ENCODE measurements at places on chromosomes 1 and 21.

- no peak for DNase-seq
Measured at GRCh38 chr1:29383746-29384371, 147.5 kb downstream of the PTPRU start.

DNA sequence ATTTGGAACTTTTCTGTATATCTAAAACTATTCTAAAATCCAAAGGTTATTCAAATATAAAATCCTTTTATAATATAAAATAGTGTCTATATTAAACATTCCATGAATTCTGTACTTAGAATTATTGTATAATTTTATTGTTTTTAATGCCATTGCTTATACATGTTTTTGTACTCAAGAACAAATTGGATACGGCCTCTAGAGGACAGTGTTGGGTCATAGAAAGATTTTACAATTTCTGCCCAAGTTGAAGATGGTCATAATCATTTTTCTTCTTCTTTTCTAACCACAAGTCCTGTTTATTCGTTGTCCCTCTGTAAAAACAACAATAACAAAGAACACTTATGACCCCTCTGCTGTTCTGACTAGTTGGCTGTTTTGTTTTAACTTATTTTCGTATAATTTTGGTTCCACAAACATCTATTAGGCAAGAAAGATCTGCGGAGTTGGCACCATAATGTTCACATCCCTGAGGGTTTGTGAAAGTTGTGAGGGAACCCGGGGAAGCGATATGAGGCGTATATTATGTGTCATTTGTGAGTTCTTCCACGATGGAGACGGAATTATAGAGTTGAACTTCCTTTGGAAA lies 75.7 kb upstream of the KIF26B start:
- no peak for DNase-seq

GRCh38 chr1:44909901-44910544 lies 67.0 kb upstream of the PTCH2 start:
- no peak for DNase-seq

GRCh38 chr1:167057241-167057688 lies 32.9 kb downstream of the GPA33 start:
- no peak for DNase-seq

- no peak for DNase-seq
Measured at GRCh38 chr1:236289492-236290131, 7.9 kb upstream of the ERO1B start.

DNA sequence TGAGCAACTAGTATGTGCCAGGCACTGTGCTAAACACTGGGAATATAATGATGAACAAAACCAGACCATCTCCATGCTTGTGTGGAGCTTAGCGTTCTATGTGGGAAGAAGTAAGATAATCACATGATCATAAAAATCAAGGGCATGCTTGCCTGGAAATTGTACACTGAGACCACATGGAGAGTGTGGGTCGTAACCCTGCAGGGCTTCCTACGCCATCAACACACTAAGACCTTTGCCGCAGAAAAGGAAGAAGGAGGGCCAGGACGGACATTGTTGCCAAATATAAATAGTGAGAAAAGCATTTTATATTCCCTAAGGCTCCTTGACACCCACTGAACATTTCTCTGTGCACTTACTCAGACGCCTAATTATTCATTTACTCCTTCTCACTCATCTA lies 388.1 kb upstream of the VAMP3 start:
- DNase-seq: no peak

- no peak for DNase-seq
Measured at GRCh38 chr1:63921359-63921758, 147.5 kb downstream of the ROR1 start.

DNA sequence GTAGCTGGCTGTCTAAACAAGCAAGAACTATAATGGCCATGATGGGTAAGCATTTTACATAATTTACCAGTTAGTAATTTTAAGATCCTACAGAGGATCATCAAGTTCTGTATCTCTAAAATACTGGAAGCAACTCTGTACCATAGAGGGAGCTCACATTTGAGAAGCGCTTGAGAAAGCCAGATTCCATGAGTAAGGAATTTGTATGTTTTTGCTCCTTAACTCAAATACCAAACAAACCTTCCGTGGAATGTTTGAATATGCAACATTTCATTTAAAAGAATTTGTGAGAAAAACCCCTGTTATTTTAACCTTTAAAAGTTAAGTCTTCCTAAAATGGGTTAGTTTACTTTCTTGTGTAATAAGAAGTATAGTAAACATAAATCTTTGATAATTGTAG lies 2.0 kb downstream of the TSHB start:
- no peak for DNase-seq

DNA sequence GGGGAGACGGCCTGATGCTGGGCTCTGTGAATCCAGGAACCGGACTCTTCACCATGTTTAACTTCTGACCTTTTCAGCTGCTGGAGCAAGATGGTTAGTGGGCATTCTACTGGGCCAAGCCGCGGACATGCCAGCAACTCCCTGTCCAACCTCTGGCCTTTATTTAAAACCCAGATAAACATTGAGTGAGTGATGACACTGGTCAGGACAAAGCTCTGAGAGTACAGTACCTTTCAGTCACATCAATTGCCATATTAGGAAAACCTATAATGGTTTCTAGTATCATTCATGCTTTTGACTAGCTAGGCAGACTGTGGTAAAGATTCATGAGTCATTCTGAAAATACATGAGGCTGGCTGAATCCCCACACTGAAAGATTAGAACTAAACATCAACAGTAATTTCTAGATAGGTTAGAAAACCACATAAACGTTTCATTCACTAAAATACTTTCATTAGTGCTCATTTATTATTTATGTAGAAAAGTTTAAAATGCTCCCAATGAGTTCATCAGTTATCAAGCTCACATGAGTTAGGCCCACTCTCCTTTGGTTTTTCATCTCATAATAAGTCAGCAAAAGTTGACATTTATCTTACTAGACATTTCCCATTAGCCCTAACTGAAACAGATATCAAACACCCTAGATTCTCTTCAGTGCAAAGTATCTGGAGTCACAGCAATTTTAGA lies 7.1 kb upstream of the ACTA1 start:
- DNase-seq: no peak

DNA sequence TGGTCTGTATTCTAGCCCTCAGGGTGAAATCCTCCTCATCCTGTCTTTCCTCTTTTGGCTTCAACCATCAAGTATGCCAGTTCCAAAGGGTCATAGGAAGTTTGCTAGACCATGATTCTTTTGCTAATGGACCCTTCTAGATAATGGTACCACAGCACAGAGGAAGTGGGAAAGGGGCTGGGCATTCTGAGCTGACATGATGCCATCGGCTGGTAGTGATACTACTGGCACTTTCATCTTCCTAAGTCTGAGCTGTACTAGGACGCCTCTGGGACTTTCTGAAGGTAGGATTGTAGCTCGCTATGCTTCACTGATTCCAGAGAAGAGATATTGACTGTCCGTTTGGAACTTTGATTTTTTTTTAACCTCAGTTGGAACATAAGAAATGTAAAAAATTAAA lies 11.4 kb downstream of the FASLG start:
- DNase-seq: no peak

DNA sequence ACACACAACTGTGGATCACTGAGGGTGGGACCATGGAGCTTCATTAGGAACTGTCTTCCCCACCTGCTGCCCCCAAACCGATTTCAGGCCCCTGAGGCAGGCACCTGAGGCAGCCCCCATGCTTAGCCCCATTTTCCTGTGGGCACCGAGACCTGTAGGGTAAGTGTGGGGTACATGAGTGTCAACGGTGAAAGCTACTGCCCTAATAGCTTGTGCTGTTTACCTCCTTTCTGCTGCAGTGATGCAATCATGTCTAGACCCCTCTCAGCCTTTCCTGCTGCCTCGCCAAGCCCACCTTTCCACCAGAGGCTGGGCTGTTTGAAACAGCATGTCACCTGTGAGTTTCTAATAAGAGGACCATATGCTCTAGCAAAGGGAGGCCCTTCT lies 53.0 kb downstream of the NFASC start:
- DNase-seq: no peak

DNA sequence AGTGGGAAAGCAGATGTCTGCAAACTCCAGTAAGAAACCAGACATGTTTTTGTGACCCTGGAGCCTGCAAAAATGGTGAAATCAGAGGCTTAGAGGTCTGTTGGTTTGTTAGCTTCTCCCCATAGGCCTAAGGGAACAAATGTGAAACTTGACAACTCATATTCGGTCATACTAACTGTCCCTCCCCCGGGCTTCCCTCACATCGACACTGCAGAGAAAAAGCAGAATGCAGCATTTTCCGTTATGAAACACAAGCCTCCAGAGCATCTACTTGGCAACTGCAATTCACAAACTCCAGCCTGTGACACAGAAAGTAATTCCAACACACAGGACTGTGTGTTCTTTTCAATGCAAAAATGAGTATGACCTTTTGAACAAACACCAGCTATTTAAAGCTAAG lies 3.7 kb downstream of the KCNA2 start:
- no peak for DNase-seq

DNA sequence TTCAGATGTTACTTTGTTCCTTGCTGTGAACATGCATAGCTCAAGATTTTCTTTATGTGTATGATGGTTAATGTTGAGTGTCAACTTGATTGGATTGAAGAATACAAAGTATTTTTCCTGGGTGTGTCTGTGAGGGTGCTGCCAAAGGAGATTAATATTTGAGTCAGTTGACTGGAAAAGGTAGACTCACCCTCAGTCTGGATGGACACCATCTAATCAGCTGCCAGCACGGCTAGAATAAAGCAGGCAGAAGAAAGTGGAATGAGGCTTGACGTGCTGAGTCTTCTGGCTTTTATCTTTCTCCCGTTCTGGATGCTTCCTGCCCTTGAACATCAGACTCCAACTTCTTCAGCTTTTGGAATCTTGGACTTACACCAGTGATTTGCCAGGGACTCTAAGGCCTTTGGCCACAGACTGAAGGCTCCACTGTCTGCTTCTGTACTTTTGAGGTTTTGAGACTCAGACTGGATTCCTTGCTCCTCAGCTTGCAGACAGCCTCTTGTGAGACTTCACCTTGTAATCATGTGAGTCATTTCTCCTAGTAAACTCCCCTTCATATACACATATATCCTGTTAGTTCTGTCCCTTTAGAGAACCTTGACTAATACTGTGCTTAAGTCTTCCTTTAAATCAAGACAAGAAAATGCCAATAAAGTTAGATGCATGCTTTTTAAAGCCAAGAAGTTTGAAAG lies 626.6 kb downstream of the KCNT2 start:
- DNase-seq: no peak

DNA sequence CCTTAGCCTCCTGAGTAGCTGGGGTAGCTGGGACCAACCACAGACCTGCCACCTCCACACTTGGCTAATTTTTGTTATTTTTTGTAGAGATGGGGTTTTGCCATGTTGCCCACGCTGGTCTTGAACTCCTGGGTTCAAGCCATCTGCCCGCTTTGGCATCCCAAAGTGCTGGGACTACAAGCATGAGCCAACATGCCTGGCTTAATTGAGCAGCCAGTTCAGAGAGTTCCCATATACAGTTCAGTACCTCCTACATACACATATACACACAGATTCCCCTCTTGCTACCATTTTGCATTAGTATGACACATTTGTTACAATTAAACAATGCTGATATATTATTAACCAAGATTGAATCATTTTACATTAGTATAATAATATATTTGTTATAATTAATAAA lies 2.9 kb downstream of the RNPEP start:
- no peak for DNase-seq

GRCh38 chr21:31830701-31831100 lies 42.1 kb upstream of the HUNK start:
- DNase-seq: no peak
